Activated T-helper 2 cell treated with anti-CD3 and anti-CD28 coated beads, Interferon-gamma antibody, Interleukin-2, Interleukin-4, amounts not matched to agents 10 μg/mL and 5 μg/mL and 100 μg/mL, durations not matched to agents 14 hours and 24 hours and 36 hours (primary cell): ENCODE measurements at places on chromosomes 2 and 18. TPM values are rescaled to one million over a fixed set of nuclear protein-coding genes. Genes with fewer than 3 reads are reported as not detected.
A peak's percentile ranks its signal among the peaks of the same experiment; 100 is the strongest.

GRCh38 chr18:44823286-44823685, 142.6 kb downstream of the SETBP1 start:
- DNase-seq: no peak

DNA sequence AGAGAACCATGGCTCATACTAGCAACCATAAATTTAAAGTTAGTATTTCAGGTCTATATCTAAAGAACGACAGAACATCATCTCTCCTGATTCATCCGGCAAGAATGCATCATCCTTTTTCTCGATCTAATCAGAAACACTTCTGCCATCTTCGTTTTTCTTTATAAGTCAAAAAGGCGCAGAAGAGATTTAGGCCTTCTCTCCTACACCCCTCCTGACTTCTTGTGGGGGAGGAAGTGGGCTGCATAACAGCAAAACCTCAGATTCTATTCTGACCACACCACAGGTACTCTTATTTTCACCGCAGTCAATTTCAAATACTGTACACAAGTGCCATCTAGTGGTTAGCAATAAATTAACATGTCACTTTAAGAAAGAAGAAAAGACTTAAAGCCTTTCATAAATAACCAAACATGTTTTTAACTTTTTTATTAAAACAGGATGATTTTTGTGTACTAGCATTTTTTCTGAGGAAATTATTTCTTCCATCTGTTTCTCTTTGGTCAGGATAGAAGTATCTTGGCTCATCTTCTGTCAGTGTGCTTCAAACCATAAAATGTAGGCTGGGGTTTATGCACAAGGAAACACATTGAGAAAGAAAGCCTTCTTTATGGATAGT, 48.4 kb upstream of the PIK3C3 start:
- DNase-seq: peak; percentile 27

GRCh38 chr18:22469061-22469734, 51.5 kb upstream of the CTAGE1 start:
- DNase-seq: no peak

GRCh38 chr2:159226059-159226461, 60.4 kb downstream of the WDSUB1 start:
- no peak for DNase-seq

GRCh38 chr2:55087501-55087900, 37.2 kb upstream of the RTN4 start:
- DNase-seq: no peak

Gene LINC00305
- not detected in 2 replicates for total RNA-seq

GRCh38 chr2:62071126-62071598, 124.8 kb upstream of the B3GNT2 start:
- no peak for DNase-seq

- DNase-seq: no peak
These were observed 11.1 kb downstream of the HADHB start for GRCh38 chr2:26255759-26256384.

- no peak for DNase-seq
These were observed 170.0 kb downstream of the CYRIA start for GRCh38 chr2:16495509-16496208.

Gene IMPACT
- total RNA-seq: 4.5 and 6.2 TPM in 2 replicates

Gene DYNAP
- total RNA-seq: not detected in 2 replicates

DNA sequence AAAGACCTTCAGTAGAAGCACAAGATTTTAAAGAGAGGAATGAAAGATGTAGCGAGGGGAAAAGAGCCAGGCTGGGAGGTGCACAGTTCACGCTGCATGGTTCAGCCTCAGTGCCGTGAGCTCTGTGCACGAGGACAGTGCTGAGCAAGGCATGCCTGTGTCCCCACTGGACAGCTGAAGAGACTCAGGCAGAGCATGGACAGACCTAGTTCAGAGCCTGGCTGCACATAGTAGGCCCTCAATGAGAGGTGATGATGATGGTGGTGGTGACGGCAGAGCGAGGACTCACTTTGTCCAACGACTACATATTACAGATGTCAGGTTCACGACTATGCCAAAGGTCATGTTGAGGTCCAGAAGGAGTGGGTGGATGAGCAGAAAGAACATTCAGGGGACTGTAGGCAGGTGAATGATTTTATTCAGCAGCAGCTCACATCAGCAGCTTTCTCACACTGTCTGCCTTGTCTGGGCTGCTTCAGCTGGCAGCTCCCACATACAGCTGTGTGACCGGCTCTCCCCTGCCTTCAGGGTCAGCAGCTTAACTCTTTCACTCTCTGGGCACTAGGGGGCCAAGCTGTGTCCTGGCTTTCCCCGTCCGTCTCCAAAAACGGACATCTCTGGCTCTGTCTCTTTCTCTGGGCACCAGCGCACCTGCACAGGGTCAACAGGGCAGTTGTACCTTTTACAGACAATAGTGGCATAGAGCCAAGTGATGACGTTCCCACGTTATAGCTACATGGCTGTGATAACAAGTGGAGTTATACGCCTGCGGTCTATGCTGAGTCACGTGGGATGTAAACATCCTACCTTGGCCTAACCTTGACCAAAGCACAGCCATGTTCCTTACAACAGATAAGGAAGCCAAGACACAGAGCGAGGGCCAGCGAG, 128.8 kb upstream of the MSH6 start:
- DNase-seq: no peak

Gene OSBPL6
- 1.8 and 2.3 TPM in 2 replicates for total RNA-seq

GRCh38 chr2:159960414-159960813, 102.0 kb downstream of the PLA2R1 start:
- no peak for DNase-seq

- DNase-seq: no peak
These were observed 229.3 kb downstream of the TGIF1 start for GRCh38 chr18:3679241-3679640.

DNA sequence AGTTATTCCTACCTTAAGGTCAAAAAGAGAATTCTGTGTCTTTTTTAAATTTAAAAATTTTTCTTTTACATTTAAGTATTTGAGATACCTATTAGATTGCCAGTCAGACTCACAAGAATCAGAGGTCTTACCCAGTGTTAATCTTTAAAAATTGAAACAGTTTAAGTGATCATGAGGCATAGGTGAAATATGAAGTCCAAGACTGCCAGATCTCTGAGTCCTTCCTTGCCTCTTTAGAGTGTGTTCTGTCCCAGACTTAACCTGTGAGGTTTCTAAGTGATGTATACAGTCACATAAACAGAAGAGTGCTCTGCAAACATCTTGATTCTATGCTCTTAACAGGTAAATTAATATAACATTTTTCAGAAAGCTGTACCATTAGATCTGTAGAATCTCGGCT, 40.6 kb downstream of the ACTR3 start:
- DNase-seq: no peak

Gene FOSL2
- total RNA-seq: 146 and 156 TPM in 2 replicates

DNA sequence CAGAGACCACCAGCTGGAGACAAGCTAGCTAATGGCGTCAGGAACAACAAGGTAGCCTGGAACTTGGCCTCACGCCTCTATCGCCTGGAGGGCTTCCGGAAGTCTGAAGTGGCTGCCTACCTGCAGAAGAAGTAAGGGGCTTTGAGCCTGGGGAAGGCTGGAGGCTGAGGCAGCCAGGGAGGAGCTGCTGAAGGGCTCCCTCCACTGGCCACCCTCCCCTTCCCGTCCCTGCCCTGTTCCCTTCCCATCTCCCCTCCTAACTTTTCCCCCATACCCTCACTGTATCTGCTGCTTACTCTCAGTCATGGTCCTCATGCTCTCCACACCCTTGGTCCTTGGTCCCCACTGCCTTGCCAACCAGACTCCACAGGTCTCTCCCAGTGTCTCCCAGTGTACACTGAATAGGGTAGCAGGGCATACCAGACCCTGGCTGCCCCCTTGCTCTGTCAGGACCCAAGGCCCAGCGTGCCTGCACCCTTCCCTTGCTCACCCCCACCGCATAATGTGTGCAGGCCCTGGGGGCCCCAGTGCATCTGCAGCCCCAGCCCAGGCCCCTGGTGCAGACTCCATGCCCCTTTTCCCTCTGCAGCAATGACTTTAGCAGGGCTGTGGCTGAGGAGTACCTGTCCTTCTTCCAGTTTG, 18.8 kb downstream of the PSD4 start:
- no peak for DNase-seq

Gene SULT1C4
- not detected in 2 replicates for total RNA-seq

Gene KCNJ13
- not detected in 2 replicates for total RNA-seq

DNA sequence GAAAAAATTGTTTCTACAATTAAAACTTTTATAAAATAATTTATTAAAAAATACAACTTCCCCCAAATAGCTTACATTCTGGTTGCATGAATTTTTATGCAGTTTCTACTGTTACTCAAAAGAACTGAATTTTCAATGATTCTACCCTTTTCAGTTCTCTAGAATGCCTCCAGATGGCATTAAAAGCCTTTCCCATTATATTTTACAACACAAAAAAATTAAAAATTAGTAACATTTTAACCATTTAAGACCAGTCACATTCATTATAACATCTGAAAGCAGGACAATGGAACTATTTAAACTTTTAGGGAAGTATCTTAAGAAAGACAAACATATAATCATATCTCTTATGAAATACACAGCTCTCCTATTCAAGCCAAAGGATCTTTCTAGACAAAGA, 236.0 kb upstream of the REV1 start:
- no peak for DNase-seq

GRCh38 chr18:66833646-66834045, 229.8 kb upstream of the CDH19 start:
- no peak for DNase-seq

- no peak for DNase-seq
These were observed 172.7 kb downstream of the HRH4 start for GRCh38 chr18:24633121-24633520.

Gene GFPT1
- total RNA-seq: 55.7 and 56.6 TPM in 2 replicates

GRCh38 chr2:180706694-180707093, 273.7 kb upstream of the UBE2E3 start:
- no peak for DNase-seq

GRCh38 chr2:234969306-234970098, 17.7 kb downstream of the SH3BP4 start:
- no peak for DNase-seq

Gene SNED1
- total RNA-seq: 1.5 and 1.7 TPM in 2 replicates

Gene HTR2B
- not detected in 2 replicates for total RNA-seq

DNA sequence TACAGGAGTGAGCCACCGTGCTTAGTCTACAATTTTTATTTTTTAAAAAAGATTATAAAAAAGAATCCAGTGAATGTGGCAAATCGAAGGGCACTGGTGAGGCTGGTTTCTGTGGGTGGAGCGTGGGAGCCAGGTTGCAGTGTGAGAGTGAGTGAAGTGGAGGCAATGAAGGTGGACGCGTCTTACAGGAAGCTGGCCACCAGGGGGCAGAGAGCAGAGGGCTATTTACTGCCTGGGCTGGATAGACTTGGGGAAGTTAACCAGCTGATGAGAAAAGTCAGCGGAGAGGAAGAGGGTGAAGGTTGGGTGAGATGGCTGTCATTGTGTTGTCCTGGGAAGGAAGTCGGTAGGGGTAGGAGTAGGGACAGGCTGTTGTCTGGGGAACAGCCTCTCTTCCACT, 6.8 kb downstream of the SCTR start:
- DNase-seq: peak; percentile 39

Gene ACP1
- total RNA-seq: 168 and 177 TPM in 2 replicates

- DNase-seq: no peak
These were observed 15.0 kb downstream of the ZBTB7C start for GRCh38 chr18:48394176-48394575.

GRCh38 chr2:30691948-30692828, 115.1 kb downstream of the CAPN13 start:
- no peak for DNase-seq
